Caudate nucleus (tissue), 63 donors: ENCODE measurements at places on chromosomes 5 and 9.

GRCh38 chr5:164593982-164594381, 1088.6 kb downstream of the MAT2B start:
- DNase-seq: no peak

DNA sequence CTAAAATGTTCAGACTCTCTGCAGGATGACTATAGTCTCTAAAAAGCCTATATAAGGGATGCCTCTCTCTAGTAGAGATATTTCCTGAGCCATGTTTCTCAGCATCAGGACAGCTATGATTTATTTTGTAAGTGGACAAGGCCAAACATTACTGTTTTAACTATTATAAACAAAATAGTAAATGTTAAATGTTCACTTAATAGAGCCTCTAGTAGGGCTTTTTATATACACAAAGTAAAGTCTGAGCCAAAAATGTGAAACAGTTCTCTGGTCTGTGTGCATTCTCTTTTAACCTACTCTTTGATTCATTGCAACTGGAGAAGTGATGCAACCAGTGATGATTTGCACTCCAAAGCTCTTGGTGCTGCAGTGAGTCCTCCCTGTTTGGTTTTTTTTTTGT, 220.5 kb downstream of the GDNF start:
- no peak for DNase-seq

DNA sequence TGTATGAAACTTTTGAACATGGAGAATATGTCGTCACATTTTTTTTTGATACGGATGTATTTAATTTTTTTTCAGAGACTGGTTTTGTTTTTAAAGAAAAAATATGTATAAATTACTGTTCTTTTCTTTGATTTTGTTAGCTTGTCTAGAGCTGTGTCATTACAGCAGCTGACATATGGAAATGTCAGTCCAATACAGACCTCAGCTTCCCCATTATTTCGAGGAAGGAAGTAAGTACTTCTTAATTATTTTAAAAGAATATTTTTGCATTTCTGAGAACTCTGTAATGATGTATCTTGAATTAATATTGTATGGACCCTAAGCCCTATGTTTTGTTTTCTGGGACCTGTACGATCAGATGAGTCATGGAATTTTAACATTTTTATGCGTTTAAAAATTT, 7.6 kb downstream of the TENT2 start:
- no peak for DNase-seq

DNA sequence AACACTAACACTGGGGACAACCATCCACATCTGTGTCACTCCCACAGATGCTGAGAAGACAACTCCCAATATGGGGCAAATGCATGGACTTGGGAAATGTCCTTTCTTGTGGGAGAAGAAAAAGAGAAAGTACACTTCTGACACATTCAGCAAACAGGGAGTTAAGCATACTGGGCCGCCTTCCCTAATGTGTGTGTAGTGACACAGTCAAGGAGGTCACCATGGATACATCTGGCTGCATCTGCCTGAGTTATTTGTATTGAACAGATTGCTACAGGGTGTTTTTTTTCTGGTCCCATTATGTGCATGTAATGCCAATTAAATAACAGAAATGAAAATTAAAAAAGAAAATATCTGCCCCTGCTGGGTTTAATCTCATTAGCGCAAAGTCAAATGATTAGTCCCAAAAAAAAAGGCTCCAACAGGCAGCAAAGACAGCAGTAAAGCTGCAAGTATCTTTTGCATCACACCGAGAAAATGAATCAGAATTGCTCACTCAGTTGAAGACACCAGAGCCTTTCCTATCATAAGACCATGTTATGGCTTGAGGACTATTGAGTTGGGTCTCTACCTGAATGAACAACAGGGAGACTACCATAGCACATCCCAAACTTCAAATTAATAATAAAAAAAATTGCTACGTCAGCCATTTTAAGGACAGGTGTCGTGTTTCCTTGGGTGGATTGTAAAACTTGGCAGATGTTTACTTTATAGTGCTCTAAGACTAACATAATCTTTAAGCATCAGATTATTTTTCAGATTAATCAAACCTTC, 395.9 kb downstream of the DTWD2 start:
- DNase-seq: no peak
